ENCODE measurements at places on chromosomes 3 and 15.

DNA sequence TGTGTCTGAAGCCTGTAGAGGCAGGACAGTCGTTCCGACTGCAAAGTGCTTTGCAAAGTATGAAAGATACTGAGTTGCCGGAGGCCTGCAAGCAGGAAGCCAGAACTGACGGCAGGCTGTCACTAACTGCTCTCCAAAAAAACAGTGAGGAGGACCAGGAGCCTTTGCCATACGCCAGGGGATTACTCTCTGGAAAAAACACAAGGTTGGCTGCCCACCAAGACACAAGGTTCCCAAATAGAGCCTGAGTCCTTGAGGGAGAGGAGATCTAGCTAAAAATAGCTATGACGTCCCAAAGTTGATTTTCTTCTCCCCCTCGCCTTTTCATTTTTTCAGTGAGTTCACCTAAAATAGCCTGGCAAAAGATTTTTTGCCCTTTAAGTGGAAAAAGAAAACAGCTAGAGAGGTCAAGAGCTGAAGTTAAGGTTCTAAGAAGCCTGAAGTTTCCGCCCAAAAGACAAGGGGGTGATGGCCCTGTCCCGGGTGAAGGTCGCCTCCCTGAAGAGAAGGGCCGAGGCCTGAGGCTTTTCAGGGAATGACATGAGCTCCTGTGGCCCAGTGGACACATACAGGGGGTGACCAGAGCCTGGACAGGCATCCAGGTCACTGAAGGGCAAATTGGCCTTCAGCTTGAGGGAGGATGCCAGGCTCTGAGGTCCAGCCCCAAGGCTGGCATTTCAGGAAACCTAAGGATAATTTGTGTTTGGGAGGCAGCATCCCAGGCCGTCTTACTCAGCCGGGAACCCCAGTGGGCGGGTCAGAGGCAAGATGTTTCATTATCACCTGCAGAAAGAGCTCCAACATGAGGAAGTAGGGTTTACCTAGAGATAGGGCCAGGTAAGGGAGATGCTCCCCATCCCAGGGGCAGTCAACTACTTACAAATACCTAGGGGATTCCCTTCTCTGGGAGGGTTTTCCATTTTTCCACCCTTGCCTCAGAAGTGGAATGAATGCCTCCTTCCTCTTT, 44.9 kb upstream of the DGKG start:
- no peak for DNase-seq

- no peak for DNase-seq
These were observed 27.5 kb upstream of the DENND4A start for GRCh38 chr15:65819563-65819960.

DNA sequence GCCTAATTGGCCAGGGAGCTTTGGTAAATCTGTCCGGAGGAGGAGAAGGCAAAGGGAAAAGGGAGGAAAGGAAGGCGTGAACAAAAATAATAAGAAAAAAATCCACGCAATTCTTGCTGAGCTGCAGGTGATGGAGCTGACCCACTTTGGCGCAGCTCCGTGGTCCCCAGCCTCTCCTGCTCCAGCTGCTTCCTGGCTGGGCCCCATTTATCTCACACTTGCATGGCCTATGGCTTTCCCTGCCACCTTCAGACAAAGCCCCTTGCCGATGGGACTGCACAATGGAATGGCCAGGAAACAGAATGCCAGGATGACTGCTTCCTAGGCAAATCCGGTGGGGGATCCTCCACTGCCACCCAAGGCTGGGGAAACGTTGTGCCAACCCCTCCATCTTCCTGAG, 6.9 kb downstream of the INSYN1 start:
- no peak for DNase-seq

DNA sequence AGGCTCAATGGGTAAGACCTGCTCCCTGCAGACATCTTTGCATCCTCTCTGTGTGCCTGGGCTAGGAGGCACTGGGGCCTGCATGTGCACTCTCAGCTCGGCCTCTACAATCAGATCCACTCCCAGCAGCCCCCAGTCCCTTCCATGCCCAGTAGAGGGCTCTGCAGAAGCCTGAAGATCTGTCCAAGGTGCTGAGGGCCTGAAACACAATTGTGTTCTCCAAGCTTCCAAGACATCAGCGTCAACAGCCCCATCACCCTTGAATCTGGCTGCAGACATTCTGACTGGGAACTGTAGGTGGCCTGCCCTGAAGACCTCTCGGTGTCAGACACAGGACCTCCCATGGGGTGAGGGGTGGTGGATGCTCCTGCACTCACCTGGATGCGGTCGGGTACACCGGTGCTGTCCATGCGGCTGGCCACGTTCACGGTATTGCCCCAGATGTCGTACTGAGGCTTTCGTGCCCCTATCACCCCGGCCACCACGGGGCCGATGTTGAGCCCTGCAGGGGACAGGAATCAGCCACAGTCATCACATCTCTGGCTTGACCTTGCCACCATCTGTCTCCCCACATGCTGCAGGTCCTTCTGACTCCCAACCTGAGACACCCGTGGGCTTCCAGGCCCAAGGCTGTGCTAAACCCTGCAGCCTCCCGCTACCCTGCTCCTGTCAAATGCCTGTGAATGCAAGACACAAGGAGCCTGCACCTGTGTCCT, 84.7 kb downstream of the SEC22A start:
- DNase-seq = no peak

GRCh38 chr3:172181932-172182586, 142.7 kb downstream of the FNDC3B start:
- DNase-seq = no peak

GRCh38 chr15:39869858-39870515, 50.1 kb downstream of the GPR176 start:
- DNase-seq = no peak

DNA sequence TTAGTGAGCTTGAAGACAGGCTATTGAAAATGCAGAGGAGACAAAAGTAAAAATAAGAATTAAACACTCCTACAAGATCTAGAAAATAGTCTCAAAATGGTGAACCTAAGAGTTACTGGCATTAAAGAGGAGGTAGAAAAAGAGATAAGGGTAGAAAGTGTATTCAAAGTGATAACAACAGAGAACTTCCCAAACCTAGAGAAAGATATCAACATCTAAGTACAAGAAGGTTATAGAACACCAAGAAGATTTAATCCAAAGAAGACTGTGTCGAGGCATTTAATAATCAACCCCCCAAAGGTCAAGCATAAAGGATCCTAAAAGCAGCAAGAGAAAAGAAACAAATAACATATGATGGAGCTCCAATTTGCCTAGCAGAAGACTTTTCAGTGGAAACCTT, 23.3 kb downstream of the PDCD10 start:
- no peak for DNase-seq

- no peak for DNase-seq
These were observed 317.4 kb downstream of the DIPK2A start for GRCh38 chr3:144289057-144289456.

- DNase-seq = no peak
These were observed 21.2 kb downstream of the GRIP2 start for GRCh38 chr3:14518893-14519292.

DNA sequence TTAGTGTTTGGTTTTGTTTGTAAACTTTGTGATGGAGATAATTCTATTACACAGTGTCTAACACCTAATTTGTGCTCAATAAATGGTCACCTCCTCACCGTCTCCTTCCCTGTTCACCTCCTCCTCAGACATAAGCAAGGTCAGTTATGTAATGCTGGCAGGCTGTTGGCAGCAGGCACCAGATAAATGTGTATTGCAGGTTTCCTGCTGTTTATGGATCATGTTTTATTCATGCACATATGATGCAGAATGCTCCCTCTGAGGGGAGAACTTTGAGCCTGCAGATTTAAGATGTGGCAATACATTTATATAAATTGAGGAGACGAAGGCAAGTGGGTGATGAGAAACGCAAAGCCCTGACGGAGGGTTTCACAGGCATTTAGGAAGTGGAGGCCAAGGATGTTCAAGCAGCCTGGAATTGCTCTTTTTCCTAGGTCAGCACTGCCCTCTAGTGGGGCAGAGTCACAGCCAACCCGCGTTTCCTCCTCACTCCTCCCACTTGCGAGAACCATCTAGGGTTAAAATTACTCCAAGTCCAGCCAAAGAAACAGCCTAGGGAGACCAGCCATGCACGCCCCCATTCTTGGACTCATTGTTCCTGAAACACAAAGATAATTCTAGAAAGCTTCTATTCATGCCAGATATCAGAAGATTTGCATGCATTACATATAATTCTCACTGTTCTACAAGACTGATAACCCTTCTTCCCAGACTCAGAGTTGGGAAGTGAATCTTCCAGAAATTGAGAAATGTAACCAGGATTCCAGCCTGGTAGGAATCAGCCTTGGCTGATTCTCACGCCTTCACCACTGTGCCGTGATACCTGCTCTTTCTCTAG, 228.7 kb downstream of the SLCO3A1 start:
- DNase-seq = no peak

DNA sequence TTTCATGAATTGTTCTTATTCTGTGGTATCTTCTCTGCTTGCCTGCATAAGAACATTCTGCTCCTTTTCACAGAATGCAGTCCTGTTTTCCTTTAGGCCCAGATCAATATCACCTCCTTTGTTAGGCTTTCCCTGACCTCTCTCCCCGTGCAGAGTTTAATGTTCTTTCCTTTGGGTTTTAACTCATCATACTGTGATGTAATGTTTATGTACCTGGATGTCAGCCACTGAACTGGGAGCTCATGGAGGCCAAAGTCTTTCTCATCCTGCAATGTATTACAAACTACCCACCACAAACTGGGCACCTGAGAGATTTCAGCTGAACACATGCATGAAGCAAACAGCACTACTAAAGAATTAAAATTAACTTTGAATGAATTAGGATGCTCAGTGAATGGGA, 192.8 kb upstream of the RORA start:
- DNase-seq = no peak

DNA sequence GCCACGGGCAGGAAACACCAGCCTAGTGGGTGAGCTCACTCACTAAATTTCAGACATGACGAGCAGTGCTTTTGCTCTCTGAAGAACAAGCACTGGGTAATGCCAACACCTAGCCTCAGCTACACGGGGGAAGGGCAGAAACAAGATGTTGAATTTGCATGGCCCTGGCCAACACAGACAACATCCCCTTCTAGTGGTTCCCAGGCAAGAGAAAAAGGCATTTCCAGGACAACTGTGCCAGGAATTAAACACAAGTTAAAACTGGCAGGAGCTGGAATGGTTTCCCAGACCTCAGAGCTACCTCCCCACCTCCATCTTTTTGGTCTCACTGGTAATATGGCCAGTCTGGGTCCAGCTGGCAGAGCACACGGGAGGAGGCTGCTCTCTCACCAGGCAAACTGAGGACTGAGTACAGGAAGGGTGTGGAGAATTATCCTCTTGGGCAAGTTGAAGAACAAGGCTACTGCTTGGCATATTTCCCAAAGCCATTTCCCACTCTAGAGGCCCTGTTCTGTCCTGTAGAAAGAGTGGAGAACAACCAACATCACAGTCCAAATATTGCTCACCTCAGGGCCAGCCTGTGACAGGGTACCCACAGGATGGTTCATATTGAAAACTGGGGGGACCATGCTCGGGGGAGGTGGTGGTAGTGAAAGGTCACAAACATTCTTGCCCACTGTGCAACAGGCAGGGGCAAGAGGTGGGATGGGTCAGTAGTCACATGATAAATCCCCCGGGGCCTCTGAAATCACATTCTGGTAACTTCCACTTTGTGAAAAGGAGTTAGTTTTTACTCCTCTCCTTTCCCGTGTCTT, 26.5 kb downstream of the TSPAN3 start:
- DNase-seq = no peak

- DNase-seq = no peak
These were observed 799.3 kb downstream of the DIPK2A start for GRCh38 chr3:144770915-144771351.

DNA sequence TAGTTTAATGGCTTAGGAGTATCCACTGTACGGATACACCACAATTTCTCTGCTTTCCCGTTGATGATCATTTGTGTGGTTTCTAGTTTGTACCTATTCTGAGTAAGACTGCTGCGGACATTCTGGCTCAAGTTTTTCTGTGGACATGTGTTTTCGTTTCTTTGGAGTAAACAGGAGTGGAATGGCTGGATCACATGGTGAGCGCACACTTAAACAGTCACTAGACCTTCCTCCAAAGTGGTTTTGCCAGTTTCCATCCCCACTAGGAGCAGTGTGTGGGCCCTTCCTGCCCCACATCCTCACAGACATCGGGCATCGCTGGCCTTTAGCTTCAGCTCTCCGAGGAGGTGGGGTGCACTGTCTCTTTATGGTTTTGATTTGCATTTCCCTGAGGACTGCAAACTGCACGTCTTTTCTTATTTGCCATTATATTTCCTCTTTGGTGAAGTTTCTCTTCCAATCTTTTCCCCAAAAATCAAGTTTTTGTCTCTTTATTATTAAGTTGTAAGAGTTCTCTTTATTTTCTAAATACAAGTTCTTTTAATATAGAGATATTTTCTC, 94.1 kb downstream of the VGLL4 start:
- DNase-seq = no peak

- DNase-seq = no peak
These were observed 393.3 kb downstream of the CACNA2D3 start for GRCh38 chr3:54515441-54516213.

DNA sequence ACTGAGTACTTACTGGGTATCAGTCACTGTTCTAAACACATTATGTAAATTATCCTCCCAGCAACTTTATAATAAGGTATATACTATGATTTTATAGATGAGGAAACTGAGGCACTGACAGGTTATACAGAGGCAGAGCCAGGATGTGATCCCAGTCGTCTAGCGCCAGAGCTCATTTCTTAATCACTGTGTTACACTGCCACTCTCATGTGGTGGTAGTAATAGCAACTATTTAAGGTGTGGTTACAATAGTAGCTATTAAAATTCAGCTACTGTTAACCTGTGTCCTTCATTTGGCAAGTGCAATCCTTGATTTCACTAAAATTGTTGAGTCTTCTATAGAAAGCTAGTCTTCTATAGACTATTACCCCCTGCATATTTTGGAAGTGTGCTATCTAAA, 43.1 kb upstream of the TRPC1 start:
- no peak for DNase-seq

- no peak for DNase-seq
These were observed 10.0 kb downstream of the ATP13A3 start for GRCh38 chr3:194476784-194477183.

- DNase-seq = no peak
These were observed 23.4 kb upstream of the NOX5 start for GRCh38 chr15:68990992-68991500.

DNA sequence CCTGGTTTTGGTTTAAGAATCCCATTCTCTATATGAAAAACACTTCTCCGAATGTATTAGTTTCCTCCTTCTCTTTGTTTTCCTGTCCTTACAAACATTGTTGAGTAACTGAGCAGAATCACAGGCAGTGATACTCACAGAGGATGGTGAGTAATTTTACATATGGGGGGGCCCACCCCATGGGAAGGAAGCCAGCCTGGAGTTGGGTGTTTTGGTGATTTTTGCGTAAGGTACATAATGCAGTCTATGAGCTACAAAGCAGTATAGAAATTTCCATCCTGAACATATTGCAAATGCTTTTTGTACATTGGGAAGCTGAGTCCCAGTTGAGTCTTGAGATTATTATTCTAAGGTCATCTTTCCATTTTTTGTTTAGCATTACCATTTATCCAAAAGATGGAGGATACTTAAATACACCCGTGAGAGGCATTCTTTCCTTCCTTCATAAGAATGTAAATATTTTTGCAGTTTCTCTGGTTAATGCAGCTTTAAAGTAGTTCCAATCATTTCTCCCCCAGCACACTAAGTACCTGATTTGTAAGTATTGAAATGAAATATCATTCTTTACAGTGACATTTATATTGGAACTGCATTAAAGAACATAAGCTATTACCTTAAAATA, 476.8 kb downstream of the AGBL1 start:
- no peak for DNase-seq

All from stimulated activated CD8-positive, alpha-beta memory T cell treated with anti-CD3 and anti-CD28 coated beads, Interleukin-2, amount 100 ng/mL, for 1 hour (primary cell).